ENCODE measurements at places on chromosomes 12 and 14. TPM values are rescaled to one million over a fixed set of nuclear protein-coding genes. Genes with fewer than 3 reads are reported as not detected.

- no peak for DNase-seq
Measured at GRCh38 chr14:34387974-34388516, 74.0 kb downstream of the SPTSSA start.

The ASB2 gene
- polyA plus RNA-seq = 0.16 TPM

DNA sequence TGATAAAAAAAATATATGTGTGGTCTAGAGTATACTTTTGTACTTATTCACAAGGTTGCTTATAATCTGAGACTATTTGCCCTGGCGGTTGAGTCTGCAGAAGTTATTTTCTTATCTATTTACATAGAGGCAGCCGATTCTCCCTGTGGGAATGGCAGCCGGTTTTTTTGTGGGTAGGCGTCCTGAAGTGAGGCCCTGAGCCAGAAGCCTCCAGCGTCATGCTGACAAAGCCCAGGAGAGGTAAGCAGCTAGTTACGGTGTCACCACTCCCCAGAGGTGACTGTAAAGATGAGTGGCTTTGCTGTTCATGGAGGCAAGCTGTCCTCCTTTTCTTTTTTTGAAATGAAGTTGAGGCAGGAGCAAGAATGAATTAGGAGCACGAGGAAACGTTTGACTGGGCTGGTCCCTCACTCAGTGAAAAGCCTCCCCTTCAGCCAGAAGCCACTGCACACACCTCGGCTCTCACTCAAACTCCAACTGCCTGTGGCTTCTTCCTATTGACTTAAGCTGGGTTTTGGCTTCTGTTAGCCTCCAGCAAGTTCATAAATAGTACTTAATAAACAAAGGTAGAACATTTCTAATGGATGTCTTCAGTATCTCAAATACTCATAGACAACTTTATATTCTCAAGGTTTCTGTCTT lies 21.5 kb downstream of the PAX9 start:
- DNase-seq = no peak

The CNTN1 gene
- polyA plus RNA-seq = 69.7 TPM

The CD163 gene
- polyA plus RNA-seq = not detected

The CACNA2D4 gene
- polyA plus RNA-seq = not detected

- no peak for DNase-seq
Measured at GRCh38 chr14:91891101-91891500, 23.8 kb upstream of the TC2N start.

DNA sequence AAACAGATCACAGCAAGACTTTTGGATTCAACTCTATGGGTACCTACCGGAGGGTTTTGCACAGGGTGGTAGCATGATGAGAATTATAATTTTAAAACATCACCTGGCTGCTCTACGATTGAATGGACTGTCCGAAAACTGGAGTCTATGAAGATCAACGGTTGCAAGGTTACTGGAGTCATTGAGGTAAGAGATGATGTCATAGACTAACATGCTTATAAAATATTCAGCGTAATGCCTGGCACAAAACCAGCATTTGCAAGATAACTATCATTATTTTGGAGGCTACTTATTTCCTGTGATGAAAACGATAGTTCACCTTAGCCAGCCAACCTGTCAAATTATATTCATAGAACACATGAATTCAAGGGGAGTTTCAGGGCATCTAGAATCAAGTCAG lies 580.6 kb upstream of the TBX3 start:
- no peak for DNase-seq

DNA sequence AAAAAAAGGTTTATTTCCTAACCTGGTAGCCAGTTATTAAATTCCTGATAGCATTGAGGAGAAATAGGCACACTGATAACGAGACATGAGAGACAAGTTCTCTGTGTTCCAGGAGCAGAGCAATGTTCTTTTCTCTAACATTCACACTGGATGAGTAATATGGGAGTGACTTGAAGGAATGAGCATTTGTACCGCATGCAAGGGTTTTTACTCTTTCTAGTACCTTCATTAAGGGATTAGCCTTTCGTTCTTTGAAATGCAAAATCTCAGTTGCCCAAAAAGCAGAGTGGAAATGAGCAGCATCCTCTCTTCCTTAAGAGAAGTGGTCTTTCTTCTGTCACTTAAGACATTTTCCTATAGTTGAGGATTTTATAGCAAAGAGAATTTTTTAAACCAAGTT lies 54.7 kb downstream of the FGD4 start:
- DNase-seq = peak; percentile 65

DNA sequence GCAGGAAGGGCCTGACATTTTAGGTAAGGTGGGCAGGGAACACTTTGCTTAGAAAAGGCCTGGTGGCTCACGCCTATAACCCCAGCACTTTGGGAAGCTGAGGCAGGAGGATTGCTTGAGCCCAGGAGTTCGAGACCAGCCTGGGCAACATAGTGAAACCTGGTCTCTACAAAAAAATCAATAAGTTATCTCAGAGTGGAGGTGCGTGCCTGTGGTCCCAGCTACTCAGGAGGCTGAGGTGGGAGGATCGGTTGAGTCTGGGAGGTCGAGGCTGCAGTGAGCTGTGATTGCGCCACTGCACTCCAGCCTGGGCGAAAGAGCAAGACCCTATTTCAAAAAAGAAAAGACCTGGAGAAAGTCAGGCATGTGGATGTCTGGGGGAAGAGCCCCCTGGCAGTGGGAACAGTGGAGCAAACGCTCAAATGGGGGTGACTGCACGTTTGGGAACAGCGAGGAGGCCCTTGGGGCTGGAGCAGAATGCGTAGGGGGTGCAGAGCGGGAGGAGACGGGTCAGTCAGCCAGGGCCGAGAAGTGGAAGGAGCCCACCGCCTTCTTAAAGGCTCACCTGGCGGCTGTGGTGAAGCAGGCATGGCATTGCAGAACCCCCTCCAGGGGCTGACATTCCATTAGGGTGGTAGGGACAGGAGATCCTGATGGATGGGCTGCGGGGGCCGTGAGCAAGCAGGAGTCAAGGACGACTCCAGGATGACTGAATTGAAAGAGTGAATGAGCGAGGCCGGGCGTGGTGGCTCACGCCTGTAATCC lies 6.2 kb upstream of the KIF26A start:
- no peak for DNase-seq

DNA sequence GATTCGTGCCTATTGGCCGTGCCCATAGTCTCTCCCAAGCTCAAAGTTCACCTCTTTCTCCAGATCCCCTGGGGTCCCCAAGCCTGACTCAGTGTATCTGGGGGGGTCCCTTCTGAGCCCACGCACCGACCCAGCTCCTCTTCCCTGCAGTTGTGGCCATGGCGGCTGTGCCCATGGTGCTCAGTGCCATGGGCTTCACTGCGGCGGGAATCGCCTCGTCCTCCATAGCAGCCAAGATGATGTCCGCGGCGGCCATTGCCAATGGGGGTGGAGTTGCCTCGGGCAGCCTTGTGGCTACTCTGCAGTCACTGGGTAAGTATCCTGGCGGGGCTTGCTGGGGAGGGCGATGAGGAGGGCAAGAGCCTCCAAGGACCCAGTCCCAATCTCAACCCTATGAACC lies 5.1 kb downstream of the IFI27 start:
- no peak for DNase-seq

GRCh38 chr14:46480817-46481216 lies 170.8 kb downstream of the RPL10L start:
- no peak for DNase-seq

The SPIC gene
- not detected for polyA plus RNA-seq

DNA sequence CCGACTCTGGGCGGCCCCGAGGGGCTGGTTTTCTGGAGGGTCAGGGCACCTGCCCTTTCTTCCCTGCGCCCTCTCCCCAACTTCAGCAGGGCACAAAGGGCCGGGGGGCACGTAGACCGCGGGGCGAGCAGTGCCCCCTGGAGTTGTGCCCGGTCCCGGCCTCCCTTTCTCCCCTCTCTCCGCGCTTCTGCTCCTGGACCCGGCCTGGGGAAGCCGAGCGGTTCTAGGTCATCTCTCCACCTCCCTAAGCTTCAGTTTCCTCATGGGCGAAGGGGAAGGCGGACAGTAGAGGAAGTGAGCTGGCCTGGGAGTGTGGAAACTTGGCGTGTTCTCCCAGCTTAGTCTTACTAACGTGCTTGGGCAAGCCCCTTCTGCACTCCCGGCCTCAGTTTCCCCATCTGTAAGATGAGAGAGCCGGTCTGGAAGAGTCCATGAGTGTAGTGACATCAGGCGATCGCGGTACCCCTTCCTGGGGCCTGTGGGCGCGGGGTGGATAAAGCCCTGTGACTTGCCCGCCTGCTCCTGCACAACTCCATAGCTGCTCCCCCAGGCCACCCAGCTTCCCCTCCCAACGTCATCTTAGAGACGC lies 158.6 kb upstream of the PARP11 start:
- DNase-seq = peak; percentile 15

- no peak for DNase-seq
Measured at GRCh38 chr12:11085419-11085818, 6.7 kb downstream of the TAS2R43 start.

DNA sequence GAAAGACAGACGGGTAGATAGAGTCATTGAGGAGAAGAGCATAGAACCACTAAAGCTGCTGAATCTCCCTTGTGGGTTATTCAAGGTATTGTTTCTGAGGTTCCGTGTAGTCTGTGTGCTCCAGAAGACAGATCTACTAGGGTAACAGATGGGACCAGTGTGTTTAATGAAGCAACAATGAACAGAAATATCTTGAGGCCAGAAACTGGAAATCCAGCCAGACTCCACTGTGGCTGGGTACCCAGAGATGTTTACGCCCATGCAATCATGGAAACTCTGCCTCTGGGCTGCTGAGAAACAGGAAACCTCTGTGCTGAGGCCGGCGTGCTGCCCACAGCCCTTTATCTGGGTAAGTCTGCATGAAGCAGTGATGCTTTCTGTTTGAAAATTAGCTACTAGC lies 8.3 kb downstream of the PROX2 start:
- no peak for DNase-seq

The ALDH1L2 gene
- polyA plus RNA-seq = 2.4 TPM

DNA sequence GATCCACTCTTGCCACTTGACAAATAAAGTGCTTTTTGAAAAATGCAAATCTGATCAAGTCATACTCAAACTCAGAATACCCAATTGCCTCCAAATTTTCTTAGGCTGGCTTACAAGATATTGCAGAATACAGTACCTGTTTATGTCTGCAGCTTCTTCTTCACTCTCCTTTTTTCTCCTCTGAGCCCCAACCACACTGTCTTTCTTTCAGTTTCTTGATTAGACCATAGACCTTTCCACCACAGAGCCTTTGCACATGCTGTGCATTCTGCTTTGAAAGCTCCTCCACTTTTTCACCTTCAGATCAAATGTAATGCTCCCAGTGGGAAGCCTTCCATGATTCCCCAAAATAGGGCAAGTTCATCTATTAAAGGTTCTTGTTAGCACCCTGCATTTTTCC lies 13.9 kb upstream of the GYS2 start:
- DNase-seq = no peak

All from A549 (cell line).